ENCODE measurements at places on chromosomes 12 and 14.
A peak's percentile ranks its signal among the peaks of the same experiment; 100 is the strongest.

GRCh38 chr14:74586681-74587362 lies 25.2 kb downstream of the LTBP2 start:
- no peak for DNase-seq

- DNase-seq, result peak; percentile 38
These were observed 136.1 kb downstream of the FGD4 start for GRCh38 chr12:32535288-32535999.

GRCh38 chr14:77547512-77548180 lies 49.0 kb upstream of the ISM2 start:
- DNase-seq, result no peak

DNA sequence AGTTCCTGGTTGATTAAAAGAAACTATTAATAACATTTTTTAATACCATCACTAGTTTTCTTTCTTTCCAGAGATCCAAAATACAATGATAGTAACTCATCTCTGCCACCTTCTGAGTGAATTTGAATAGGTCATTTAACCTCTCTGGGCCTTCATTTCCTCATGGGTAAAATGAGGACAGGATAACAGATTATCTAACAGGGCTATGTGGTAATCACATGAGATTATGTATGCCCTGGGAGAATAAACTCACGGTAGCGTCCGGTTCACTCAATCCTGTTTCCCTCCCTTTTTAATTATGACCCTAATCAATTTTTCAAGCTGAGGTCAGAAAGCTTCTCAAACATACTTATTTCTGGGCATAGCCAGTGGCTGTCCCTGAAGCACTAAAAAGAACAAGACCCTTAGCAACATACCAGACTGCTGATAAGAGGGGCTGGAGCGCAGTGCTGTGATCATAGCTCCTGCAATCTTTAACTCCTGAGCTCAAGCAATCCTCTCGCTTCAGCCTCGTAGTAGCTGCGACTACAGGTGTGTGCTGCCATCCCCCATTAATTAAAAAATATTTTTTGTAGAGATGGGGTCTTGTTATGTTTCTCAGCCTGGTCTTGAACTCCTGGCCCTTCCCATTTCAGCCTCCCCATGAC lies 24.2 kb downstream of the ATXN2 start:
- DNase-seq, result no peak

GRCh38 chr14:102139286-102140026 lies at the start of gene WDR20:
Gene WDR20, plus strand, starts transcription at chr14:102139897. Its CDS starts 27 bp downstream, at chr14:102139924.
- DNase-seq, result peak; percentile 100

DNA sequence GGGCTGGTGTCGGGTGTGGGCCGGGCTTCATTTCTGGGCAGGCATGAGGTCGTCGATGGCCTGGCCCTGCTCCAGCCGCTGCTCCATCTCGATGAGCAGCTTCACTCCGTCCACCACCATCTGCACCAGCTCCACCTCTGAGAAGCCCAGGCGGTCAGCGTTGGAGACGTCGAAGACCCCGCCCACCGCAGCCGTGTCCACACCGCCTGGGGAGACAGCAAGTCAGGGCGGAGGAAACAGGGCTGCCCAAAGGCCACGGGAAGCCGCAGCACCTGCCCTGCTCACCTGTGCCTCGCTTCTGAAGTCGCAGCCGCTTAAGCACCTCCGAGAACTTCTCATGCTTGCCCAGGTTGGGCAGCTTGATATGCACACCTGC lies 2.8 kb downstream of the CKB start:
- no peak for DNase-seq

GRCh38 chr12:130530429-130530828 lies 185.7 kb downstream of the RIMBP2 start:
- no peak for DNase-seq

- DNase-seq, result no peak
These were observed 65.5 kb upstream of the BEGAIN start for GRCh38 chr14:100652744-100653143.

GRCh38 chr12:71787580-71787979 lies 32.9 kb downstream of the RAB21 start:
- DNase-seq, result no peak

DNA sequence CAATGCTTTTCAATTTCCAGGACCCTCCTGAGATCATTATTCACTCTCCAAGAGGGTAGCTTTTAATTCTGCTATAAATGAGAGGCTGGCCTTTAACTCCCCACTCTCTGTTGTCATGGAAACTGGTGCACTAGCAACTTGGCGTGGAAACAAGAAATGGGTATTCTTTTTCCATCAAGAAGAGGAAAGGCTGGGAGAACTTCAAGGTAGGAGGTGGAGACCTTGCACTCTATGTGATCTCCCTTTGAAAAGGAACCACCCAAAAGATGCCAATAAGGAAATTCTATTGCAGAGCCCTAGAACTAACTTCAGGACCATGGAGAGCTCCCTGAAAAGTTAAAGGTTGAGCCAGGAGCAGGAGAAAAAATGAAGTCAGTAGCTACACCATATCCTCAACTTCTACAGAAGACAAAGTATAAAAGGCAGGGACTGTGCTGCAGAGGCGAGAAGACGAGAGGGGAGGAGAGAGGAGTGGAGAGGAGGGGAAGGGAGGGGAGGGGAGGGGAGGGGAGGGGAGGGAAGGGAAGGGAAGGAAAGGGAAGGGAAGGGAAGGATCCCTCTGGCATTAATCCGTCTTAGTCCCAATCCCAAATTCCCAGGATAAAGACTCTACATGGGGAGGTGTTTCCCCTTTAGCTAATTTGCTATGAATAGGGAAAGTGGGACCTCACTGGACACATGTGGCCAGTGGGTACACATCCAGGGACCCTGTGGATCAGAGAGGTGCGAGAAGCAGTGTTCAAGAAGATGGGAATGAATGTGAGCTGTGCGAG lies 46.7 kb upstream of the FICD start:
- peak; percentile 60 for DNase-seq

GRCh38 chr14:34218881-34219280 lies 243.2 kb downstream of the SPTSSA start:
- no peak for DNase-seq

- no peak for DNase-seq
These were observed 120.8 kb downstream of the GLT1D1 start for GRCh38 chr12:128973883-128974681.

DNA sequence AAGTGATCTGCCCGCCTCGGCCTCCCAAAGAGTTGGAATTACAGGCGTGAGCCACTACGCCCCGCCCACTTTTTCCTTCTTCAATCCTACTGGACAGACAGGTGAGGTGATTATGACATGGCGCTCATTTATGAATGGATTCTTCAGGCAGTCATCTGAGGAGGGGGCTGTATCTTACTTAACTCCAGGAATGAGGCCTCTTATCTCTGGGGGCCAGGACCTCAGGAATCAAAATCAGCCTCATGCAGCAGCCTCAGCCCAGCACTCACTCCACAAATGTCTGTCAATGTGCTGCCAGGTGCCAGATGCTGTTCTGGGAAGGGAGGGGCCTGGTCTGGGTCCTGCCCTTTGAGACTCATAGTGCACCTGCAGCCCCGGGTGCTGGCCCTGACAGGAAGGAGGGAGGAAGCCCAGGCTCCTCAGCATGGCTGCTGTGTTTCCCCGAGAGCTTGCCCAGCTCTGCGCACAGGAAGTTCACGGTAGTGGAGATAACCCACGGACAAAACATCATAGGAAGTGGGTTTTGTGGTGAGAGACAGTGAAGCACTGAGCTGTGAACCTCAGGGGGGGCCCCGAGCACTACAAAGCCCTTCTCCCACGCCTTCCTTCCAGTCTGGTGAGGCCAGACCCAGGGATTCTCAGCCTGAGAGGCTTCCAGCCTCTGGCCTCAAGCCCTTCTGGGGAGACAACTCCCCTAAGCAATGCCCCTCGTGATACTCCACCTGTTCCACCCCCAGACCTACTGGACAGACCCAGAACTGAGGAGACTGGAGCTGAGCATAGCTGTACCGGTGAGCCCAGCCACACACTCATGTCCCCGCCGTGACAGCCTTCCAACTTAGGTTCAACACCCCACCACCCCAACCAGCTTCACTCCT lies 22.3 kb downstream of the GALNT6 start:
- DNase-seq, result no peak

DNA sequence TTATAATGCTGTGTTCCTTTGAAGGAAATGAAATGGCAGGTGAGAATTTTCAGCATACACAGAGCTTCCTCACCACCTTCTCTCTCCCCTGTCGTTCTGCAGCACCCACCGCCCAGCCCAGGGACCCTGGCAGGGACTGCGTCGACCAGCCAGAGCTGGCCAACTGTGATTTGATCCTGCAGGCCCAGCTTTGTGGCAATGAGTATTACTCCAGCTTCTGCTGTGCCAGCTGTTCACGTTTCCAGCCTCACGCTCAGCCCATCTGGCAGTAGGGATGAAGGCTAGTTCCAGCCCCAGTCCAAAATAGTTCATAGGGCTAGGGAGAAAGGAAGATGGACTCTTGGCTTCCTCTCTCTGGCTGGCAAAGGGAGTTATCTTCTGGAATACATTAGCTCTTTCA lies 35.1 kb downstream of the PAPLN start:
- no peak for DNase-seq

DNA sequence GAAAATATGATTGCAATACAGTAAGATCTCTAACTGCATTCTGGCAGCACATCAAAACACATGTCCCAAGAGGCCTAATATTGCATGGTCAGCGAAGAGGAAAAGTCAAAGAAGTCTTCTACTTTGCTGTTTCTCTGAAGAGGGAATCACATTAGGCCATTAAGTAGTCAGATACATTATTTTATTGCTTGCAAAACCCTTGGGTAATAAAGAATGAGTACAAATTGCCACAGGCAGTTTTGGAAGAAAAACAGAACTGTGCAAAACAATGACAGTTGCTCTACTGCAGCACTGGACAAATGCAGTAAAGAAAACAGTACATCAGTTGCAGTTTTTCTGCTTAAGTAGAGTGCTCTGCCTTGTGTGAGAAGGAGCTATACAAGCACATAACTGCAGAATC lies 211.9 kb downstream of the MED13L start:
- no peak for DNase-seq

GRCh38 chr12:116320791-116321217 lies 43.3 kb upstream of the MED13L start:
- no peak for DNase-seq

- DNase-seq, result peak; percentile 64
These were observed 48.1 kb upstream of the BCL11B start for GRCh38 chr14:99320105-99320572.

DNA sequence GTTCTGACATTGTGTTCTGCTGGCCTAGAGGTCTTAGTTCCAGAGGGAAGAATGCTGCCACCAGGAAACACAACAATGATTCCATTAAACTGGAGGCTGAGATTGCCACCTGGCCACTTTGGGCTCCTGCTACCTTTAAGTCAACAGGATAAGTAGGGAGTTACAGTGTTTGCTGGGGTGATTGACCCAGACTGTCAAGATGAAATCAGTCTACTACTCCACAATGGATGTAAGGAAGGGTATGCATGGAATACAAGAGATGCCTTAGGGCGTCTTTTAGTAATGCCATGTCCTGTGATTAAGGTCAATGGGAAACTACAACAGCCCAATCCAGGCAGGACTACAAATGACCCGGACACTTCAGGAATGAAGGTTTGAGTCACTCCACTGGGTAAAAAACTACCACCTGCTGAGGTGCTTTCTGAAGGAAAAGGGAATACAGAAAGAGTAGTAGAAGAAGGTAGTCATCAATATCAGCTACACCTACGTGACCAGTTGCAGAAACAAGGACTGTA lies 852.6 kb downstream of the LRFN5 start:
- DNase-seq, result no peak

GRCh38 chr14:87940382-87940781 lies 52.6 kb downstream of the GALC start:
- no peak for DNase-seq

DNA sequence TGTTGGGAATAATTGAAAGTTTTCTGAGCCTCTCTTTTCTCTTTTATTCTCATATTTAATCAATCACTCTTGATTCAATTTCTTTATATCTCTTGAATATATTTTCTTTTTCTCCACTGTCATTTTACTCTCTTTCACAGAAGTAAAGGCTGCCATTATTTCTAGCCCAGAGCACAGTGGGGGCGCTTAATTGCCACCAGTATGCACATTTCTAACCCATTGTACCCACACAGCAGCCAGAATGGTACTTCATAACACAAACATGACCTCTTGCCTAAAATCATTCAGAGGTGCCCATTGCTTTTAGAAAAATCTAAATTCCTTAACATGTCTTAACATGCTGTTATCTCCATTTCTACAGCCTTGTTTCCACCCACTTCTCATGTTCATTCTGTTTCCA lies 190.2 kb upstream of the LMO3 start:
- DNase-seq, result peak; percentile 2

DNA sequence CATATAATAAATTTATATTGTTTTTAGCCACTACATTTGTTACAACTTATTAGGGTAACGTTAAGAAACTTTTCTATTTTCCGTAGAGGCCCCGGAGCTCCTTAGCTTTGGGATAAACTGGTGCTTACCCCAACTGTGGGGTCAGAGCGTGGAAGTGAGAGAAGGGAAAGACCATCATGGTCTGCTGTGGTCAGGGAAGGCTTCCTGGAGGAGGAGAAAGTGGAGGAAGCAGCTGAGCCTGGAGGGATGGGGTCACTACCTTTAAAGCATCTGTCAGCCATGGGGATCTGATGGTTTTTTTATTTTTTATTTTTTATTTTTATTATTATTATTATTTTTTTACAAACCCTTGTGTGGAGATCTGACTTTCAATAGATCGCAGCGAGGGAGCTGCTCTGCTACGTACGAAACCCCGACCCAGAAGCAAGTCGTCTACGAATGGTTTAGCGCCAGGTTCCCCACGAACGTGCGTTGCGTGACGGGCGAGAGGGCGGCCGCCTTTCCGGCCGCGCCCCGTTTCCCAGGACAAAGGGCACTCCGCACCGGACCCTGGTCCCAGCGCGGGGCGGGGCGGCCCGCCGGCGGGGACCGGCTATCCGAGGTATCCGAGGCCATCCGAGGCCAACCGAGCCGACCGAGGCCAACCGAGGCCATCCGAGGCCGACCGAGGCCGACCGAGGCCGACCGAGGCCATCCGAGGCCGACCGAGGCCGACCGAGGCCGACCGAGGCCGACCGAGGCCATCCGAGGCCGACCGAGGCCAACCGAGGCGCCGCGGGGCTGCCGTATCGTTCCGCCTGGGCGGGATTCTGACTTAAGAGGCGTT lies 1101.2 kb upstream of the TMEM132C start:
- DNase-seq, result peak; percentile 82

GRCh38 chr14:95555053-95555452 lies 20.2 kb downstream of the GLRX5 start:
- DNase-seq, result no peak

GRCh38 chr14:86533834-86534233 lies 1003.9 kb downstream of the FLRT2 start:
- no peak for DNase-seq

GRCh38 chr12:71704920-71705319 lies 19.0 kb downstream of the TMEM19 start:
- DNase-seq, result no peak

DNA sequence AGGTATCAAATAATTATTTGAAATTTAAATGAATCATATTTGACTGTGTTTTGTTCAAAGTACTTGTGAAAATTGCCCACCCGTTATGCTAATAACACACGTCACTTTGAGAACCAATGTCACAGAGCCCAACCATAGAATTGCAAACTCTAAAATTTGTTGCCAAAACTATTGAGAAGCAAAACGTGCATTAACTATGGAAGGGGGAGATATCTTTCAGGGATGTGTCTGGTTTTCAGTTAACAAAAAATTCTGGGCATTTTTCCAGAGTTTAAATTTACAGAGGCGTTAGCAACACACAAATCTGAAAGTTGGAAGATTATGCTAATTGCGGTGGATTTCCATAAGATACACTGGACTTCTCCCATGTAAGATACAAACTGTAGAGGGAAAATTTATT lies 371.8 kb upstream of the E2F7 start:
- DNase-seq, result no peak

Data from RWPE1 (cell line).